Stimulated activated CD4-positive, alpha-beta T cell treated with anti-CD3 and anti-CD28 coated beads, Interleukin-1b, Interleukin-23, amount 100 ng/mL, for 24 hours (primary cell): ENCODE measurements at places on chromosomes 11 and 22.
A peak's percentile ranks its signal among the peaks of the same experiment; 100 is the strongest.

DNA sequence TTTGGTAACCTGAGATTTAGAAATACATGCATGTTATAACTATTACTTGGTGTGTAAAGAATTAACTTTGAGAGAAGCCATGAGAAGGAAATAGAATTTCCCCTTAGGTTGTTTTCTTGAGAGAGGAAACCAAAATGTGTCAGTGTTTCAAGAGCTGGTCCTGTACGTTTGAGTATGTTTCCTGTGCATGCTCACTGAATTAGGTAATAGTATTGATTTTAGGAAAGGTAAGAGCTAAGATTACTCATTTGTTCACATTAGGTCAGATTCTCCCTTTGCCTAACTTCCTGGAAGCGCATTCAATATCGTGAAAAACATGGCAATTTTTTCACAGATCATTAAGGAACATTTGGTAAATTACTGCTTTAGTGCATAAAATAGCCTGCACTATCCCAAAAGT is 49.3 kb upstream of the RDX start:
- no peak for DNase-seq

DNA sequence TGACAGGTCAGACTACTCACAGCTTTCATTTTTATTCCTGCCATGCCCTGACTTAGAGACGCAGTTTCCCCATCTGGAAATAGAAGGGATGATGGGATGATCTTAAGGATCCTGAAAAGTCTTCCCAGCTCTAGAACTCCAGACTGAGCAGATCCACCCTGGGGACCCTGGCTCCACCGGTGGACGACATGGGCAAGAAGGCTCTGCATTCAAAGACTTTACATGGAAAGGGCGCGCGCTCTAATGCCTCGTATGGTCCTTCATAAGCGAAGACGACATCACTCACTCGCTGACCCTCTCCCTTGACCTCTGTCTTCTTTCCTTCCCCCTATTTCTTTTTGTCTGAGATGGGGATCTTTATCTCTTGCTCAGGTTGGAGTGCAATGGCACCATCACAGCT is 24.4 kb upstream of the PHF21B start:
- DNase-seq, result no peak

DNA sequence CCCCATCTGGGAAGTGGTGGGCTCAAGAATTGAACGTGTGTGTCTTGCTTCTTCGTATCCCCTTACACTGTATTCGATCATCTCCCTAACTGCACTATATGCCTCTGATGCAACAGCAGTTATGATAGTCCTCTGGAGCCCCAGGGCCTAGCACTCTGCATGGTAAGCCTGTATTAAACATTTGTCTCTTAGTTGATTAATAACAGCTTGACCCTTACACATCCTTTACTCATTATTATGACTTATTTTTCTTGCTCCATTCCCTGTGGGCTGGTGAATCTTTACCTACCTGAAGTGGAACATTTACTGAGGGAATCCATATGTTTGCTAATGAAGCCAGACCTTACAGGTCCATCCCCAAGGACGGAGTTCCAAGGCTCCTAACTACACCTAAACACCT is 5.6 kb downstream of the STX3 start:
- DNase-seq, result no peak

DNA sequence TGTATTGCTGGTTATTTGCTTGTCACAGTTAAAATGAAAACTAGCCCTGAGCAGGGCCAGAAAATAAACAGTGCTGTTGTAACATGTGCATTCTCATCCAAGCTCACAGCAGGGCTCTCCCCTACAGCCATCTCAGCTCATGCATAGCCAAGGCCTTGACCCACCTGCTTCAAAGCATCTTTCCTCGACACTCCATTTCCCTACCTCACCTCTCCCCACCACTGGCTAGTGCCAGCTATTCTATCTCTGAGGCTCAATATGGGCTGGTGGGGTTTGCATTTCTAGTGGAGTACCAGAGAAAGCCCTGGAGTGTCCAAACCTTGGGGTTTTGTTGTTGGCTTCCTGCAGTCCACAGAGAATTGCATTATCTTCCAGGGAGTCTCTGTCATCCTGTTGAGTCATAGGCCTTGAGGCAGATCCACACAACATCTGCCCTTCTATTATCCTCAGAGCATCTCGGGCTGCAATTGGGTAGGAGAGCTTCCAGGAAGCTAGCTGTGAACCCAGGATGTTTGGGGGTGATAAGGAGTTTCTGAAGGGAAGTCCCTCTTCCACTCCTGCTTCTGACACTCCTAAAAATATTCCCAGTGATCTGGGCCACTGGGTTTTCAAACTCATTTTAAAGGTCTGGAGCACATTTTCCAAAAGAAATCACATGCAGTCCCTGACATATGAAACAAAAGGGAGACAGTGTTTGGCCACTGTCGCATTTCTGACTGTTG is 36.1 kb upstream of the AMOTL1 start:
- DNase-seq, result no peak

DNA sequence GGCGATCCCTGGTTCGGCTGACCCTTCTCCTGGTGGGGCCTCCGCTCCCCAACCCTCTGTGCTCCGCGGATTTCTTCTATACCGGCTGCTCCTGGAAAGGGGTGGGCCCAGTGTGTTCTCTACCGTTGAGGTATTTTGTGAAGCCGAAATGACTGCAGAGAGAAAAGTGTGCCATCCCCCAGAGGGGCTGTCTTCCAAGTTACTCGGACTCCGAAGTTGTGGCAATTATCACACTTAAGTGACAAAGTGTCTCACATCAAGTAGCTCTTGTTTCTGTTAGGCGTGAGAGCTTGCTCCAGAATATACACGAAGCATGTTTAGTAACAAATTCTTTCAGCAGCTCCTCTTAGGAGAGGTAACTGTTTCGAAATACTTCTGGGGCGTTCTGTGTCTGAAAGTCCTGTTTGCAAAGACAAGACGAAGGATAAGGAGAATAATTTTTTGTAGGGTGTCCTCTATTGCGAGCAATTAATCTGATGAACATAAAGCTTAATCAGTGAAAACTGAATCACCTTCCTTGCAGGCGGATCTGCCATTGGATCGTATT is 434 bp downstream of the XPNPEP3 start:
- no peak for DNase-seq

GRCh38 chr11:2768471-2769408 is 68.9 kb upstream of the KCNQ1OT1 start:
- DNase-seq, result no peak

DNA sequence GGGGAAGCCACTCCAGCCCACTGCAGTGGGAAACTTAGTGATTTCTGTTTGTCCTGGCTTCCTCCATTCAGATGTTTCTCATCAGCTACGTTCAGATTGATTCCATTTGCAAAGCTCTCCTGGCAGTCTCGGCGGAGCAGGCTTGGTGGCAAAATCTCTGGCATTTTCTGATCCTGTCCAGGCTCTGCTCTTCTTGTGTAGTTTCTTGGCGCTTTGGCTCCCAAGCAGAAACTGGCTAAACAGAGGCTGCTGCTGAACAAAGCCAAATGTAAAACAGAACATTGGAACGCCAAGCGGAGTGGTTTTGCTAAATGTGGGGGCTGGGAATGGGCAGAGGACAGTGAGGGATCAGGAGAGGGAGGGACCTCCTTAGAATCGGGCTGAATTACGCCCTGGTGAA is 36.7 kb downstream of the ADAMTS8 start:
- no peak for DNase-seq

GRCh38 chr22:46219636-46220035 is 30.5 kb downstream of the CDPF1 start:
- no peak for DNase-seq

DNA sequence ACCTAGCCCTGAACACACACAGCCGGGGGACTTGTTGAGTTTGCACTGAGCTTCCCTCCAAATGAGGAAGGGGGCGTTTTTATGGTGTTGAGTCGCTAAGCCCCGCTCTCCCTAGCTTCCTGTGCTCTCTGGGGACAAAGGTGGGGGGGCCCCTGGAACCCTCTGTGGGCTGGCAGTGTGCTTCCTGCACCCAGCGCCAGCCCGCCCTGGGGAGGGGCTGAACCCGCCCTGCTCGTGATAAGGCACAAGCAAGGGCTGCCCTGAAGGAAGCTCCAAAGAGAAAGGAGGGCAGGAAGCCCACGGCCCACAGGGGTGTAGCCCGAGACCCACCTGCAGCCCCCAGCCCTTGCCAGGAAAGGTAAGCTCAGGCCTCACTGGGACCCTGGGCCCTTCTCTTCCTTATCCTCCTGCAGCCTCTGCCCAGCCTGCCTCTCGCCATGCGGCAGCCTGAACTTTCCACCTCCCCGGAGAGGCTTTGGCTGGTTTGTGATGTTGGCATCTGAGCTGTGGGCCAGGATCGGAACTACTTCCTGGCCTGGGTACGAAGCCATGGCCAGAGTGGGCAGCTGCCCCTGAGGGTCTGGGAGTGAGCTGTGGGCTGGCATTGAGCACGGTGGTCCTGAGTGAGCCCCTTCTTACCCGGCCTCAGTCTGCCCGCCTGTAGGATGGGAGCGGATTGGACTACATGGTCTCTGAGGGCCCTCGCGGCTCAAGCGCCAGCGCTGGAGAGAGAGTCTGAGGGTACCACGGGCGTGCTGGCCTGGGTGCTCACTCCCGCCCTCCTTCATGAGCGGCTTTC is at the start of gene FERMT3:
Gene FERMT3 (plus strand): TSS at position 265 of the 799 bp plus-strand sequence. CDS start 644 bp downstream, outside the sequence.
- peak; percentile 69 for DNase-seq

- no peak for DNase-seq
Measured at GRCh38 chr22:47432683-47433082, 670.2 kb downstream of the TBC1D22A start.

- no peak for DNase-seq
Measured at GRCh38 chr11:74837191-74837590, 88.5 kb downstream of the RNF169 start.

GRCh38 chr11:77435972-77436371 is 37.9 kb downstream of the PAK1 start:
- no peak for DNase-seq

- DNase-seq, result no peak
Measured at GRCh38 chr11:22276535-22276934, 61.6 kb upstream of the SLC17A6 start.

GRCh38 chr11:112161012-112161411 is 2.9 kb downstream of the IL18 start:
- DNase-seq, result no peak

GRCh38 chr11:12435264-12435663 is 57.9 kb downstream of the PARVA start:
- no peak for DNase-seq

- no peak for DNase-seq
Measured at GRCh38 chr22:19169947-19170318, 8.6 kb downstream of the SLC25A1 start.

GRCh38 chr11:62393061-62393611 is 25.7 kb upstream of the SCGB1A1 start:
- DNase-seq, result no peak

DNA sequence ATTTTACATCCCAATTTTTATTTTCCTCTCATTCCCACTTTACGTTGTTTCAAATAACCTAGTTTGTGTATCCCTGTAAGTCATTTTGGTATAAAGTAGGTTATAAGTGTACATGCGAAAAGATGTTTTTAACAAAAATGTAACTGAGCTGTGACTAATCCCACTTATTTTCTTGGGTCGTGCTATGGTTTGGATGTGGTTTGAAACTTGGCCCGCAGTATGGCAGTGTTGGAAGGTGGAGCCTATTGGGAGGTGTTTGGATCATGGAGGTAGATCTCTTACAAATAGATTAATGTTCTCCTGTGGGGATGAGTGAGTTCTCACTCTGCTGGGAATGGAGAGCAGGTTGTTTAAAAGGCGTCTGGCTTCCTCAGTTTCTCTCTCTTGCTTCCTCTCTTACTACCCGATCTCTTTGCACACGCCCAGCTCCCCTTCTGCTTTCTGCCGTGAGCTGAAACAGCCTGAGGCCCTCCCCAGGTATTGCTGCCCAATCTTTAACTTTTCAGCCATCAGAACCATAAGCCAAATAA is 7.2 kb downstream of the RPL27A start:
- no peak for DNase-seq

DNA sequence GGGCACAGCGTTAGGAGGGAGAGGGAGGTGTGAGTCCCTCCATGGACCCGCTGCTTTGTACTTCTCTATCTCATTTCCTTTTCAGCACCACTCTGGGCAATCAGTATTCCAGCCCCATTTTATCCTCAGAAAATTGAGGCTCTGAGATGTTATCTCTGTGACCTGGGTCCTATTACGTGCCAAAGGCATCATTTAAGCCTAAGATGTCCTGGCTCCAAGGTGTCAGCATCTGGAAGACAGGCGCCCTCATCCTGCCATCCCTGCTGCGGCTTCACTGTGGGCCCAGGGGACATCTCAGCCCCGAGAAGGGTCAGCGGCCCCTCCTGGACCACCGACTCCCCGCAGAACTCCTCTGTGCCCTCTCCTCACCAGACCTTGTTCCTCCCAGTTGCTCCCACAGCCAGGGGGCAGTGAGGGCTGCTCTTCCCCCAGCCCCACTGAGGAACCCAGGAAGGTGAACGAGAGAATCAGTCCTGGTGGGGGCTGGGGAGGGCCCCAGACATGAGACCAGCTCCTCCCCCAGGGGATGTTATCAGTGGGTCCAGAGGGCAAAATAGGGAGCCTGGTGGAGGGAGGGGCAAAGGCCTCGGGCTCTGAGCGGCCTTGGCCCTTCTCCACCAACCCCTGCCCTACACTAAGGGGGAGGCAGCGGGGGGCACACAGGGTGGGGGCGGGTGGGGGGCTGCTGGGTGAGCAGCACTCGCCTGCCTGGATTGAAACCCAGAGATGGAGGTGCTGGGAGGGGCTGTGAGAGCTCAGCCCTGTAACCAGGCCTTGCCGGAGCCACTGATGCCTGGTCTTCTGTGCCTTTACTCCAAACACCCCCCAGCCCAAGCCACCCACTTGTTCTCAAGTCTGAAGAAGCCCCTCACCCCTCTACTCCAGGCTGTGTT is 829 bp upstream of the APOC3 start:
- DNase-seq, result no peak

- peak; percentile 27 for DNase-seq
Measured at GRCh38 chr22:24758164-24758799, 16.2 kb downstream of the PIWIL3 start.

DNA sequence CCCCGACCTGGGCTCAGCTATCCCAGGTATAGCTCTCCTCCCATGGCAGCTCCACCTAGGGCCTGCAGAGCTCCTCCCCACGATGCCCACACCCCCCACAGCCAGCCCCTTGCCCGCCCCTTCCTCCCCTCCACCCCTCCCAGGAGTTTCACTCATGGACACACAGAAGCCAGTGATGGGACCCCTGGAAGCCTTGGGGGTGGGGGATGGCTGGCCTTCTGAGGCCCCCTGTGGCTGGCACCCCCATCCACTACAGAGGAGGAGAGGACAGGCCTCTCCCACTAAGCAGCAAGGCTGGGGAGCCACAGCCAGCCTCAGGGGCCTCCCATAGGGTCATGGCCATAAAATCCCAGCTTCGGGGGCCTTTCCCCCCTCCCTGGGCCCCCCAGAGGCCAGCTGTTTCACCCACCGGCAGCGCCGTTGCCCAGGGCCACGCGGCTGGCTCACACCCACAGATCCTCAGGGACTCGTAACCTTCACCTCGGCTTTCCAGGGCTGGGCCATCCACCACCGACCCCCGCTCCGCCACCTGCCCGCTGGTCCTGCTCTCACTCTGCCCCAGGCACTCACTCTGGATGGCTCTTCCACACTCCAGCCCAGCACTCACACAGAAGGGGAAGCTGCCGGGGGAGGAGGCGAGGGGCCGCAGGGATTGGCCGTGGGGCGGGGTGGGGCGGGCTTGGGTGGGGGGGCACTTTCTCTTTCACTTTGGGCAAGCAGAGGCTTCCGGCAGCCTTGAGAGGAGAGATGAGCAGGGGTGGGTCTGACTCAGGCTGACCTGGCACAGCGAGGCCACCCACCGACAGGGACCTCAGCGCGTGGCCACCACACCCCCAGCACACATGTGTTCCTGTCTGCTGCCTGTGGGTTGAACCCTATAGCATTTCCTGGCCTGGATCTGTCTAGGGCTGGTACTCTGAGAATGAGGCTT is 2.2 kb downstream of the SLC25A22 start:
- peak; percentile 63 for DNase-seq
